Amygdala (tissue), 56 donors: ENCODE measurements at places on chromosomes 12 and 14.

GRCh38 chr14:101223561-101224162, 320.1 kb upstream of the RTL1 start:
- no peak for DNase-seq

DNA sequence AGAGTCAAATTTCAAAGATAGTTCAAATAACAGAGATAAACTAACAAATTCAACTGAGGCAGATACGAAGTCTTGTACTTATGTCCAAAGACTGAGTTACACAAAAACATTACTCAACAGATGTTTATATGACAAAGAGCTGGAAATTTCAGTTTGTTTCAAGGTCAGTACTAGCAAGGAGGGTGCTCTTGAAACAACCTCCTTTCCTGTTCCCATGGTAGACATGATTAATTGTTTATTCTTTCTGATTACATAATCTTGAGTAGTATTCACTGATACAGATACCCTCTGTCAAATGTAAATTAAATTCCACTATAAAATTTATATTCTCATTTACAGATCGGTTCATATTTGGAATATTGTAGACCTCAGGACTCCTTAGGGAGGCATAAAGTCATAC, 23.4 kb downstream of the TSPAN8 start:
- no peak for DNase-seq

DNA sequence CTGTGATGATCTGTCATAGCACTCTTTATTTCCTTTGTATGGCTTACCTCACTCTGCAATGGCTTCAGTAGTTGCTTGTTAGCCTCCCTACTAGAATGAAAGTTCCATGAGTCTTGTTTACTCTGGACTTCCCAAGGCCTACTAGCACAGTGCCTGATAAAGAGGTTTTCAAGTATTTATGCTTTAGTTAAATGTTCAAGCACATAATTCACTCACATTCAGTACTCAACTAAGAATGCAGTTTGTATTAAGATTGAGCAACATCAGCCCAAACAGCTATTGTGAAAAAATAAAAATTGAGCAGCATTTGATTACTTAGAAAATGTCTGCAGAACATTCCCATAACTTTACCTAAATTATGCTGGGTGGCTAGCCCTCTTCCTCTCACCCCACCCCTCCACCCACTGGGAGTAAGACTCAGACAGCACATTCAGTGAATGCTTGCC, 158.9 kb upstream of the AMIGO2 start:
- no peak for DNase-seq

DNA sequence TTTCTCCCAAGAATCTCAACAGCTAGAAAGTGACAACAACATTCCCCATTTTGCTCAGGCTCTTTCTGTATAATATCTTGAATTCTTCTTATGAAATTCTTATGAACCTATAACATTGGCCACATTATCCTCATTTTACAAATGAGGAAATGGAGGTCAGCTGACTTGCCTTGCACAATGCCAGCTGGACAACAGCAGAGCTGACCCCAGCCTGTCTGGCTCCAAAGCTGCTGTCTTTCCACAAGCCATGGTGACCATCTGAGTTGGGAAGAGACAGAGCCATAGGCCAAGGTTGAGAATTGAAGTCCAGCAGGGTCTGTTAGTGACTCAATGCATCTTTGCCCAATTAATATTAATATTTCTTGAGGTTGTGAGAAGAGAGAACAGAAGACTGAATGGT, 87.3 kb downstream of the KSR2 start:
- no peak for DNase-seq

GRCh38 chr12:73445658-73446324, 1091.8 kb upstream of the ATXN7L3B start:
- no peak for DNase-seq

- no peak for DNase-seq
Measured at GRCh38 chr12:122199484-122200355, 3.8 kb upstream of the B3GNT4 start.

DNA sequence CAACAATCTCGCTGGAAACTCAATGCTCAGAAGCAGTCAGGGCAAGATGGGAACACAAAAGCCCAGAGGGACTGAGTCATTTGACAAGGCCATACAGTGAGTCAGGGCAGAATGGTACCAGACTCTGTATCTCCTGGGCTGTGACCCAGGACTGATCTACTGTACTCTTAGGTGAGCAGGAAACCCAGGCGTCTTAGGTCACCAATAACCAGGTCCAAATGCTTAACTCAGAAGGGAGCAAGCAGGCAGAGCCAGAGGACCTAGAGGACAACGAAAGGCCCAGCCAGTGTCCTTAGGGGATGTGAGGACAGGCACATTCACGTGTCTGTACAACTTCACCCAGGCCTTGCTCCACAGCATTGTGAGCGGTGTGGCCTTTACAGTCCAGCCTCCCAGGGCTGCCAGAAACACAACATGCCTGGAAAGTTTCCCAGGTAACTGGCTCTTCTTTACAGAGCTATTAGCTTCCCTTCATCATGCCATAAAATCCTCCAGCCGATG, 69.9 kb downstream of the ARL6IP4 start:
- no peak for DNase-seq
